ENCODE measurements at places on chromosomes 6 and 20.

- no peak for DNase-seq
These were observed 154.7 kb downstream of the SYCP2 start for GRCh38 chr20:59778615-59779200.

- no peak for DNase-seq
These were observed 4.2 kb upstream of the TSBP1 start for GRCh38 chr6:32375739-32376529.

GRCh38 chr20:62365814-62366369, 1.2 kb downstream of the LAMA5 start:
- DNase-seq = no peak

GRCh38 chr6:31586008-31586407, at the start of gene LST1:
LST1 (plus strand) TSS chr6:31586277; CDS start chr6:31587300, 1,023 bp downstream.
- DNase-seq = no peak

- peak; percentile 27 for DNase-seq
These were observed 46.2 kb upstream of the CEP85L start for GRCh38 chr6:118697554-118697953.

DNA sequence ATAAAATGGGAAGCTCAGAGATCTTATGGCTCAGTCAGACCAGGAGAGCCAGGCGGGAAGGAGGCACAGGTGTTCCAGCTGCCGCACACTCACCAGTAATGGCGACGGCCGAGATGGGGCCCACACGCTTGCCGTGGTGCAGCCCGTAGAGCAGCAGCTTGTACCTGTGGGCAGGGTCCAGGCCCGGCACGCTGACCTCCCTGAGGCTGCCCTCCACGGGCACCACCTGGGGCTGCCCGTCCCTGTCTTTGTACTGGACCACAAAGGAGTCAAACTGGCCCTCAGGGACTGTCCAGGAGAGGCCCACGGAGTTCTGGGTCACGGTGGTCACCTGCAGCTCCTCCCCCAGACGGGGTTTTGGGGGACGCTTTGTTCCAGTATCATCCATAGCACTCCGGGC, 31.2 kb downstream of the CYP21A2 start:
- no peak for DNase-seq

DNA sequence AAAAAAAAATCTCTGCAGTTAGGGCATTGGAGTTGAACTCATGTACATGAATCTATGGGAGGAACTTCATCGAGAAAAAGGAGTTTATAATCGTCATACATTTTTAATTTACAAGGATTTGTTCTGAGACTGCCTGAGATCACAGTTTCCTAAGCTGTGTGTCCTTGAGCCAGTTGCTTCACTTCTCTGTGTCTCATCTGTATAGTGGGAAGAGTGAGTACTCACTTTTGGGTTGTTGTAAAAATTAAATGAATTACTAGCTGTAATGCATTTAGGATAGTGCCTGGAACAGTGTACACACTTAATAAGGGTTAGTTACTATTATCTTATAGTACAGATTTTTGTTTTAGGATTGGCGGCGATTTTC, 42.5 kb downstream of the EYA2 start:
- DNase-seq = no peak

DNA sequence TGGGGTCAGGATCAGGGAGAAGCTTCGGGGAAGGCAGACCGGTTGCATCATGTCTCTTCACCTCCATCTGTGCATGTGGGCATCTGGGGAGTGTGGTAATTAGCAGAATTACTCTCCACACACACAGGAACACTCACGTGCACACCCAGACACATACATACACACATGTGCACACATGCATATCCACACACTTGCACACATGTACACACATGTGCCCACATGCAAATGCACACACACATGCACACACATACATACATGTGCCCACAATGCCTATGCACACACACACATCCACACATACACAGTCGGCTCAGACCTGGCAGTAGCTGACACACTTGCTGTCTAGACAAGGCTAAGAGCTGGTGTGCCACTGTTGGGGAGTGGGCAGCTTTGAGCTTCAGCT, 212.3 kb upstream of the PMEPA1 start:
- DNase-seq = no peak

DNA sequence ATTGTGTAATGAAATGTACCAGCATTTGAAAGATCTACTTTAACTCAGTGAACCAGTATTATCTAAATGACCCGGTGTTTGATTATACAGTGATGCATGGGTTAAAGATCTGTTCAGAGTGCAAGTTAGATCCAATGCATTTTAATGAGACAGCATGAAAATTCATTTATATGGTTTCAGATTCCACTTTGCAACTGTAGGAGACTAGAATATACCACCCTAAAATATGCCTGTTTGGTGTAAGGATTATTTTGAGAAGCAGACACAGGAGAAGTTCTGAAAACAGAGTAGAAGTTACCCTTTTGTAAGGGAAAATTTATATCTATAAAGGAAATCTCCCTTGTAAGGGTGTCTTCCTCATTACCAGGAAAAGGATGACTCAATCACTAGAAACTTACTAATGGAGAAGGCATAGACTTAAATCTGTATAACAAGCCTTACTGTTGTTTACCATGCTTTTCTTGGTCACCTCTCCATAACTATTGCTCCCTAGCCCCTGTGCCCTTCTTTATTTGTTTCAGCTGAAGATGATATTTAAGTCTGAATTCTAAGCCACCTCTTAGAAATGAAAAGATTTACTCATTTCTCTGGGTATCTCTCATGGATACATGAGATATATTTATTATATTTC, 105.4 kb downstream of the NCOA3 start:
- DNase-seq = no peak
